Panc1 (cell line): ENCODE measurements at places on chromosomes 2 and 18. TPM values are rescaled to one million over a fixed set of nuclear protein-coding genes. Genes with fewer than 3 reads are reported as not detected.

Gene TEX44
- total RNA-seq, result not detected

DNA sequence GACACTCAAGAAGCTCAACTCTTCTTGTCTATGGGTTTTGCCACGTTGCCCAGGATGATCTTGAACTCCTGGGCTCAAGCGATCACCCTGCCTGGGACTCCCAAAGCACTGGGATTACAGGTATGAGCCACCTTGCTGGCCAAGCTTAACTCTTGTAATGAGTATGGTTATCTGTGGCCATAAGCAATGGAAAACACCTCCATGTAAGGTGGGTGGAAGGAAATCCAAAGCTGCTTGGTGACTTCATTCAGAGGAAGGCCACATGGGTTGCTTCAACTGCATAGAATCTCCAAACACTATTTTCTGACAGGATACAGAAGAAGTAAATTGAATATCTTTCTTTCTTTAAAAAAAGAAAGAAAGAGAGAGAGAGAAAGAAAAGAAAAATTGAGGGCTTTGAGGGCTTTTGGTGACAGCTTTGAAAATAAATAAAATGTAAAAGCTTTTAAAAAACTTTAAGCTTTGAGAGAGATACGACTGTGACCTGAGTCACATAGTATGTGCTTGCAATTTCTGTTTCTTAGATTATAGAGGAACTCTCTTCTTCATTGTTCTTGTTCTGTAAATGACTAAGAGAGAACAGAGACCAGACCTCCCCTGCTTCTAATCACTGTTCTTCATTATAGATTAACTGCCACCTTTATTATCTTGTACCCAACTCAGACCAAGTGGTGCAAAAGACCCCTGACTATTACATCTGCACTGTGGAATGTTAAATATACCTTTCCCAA lies 123.1 kb upstream of the NDUFV2 start:
- DNase-seq, result no peak

GRCh38 chr2:201972621-201973255 lies 60.9 kb upstream of the FZD7 start:
- DNase-seq, result no peak

GRCh38 chr2:137644731-137645130 lies 319.5 kb upstream of the HNMT start:
- no peak for DNase-seq

Gene LONRF2
- 12.9 TPM for total RNA-seq

Gene LIMS2
- total RNA-seq, result 8.9 TPM

Gene HYCC2
- 12.0 TPM for total RNA-seq

GRCh38 chr2:39338502-39338901 lies 94.7 kb upstream of the CDKL4 start:
- no peak for DNase-seq

DNA sequence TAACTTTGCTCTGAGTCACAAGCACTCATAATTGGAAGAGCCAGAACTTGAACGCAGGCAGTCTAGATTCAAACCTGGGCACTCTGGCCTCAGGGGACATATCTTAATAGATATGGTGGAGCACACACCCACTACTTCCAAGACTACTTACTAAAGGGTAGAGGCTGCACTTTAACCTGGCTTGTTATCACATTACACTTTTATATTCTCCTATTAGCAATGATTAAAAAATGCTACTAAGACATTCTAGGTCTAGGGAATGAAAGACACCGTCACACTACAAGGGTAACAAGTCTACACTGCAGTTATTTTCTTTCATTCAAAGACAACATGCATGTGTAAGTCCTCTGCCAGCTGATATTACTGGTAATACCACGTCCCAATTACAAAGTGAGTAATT lies 258.8 kb downstream of the ZNF521 start:
- no peak for DNase-seq

- no peak for DNase-seq
Observed at GRCh38 chr18:11541179-11541578, 68.2 kb upstream of the SLC35G4 start.

Gene REG3G
- not detected for total RNA-seq

- DNase-seq, result no peak
Observed at GRCh38 chr2:2271469-2271941, 59.6 kb downstream of the MYT1L start.

Gene ASAP2
- total RNA-seq, result 107 TPM

DNA sequence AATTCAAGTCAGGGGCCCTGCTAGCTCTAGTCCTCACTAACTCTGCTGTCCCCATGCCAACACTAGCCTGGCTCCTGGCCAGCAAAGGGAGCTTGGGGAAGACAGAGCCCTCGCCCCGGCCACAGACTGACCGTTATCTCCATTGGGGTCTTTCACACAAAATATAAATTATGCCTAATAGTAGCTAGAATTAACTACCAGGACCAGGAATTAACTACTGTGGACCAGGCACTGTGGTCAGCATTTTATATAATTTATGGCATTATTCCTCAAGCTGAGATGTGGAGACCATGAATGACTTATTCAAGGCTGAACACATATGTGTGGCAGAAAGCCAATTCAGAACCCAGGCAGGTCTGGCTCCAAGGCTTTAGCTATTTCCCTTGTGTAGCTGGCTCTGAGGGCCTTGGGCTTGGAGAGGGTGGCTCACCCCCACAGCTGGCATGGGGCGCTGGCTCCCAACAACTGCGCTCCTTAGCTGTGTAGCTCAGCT lies 49.2 kb downstream of the CELF4 start:
- no peak for DNase-seq

Gene PAX8
- total RNA-seq, result 0.15 TPM

DNA sequence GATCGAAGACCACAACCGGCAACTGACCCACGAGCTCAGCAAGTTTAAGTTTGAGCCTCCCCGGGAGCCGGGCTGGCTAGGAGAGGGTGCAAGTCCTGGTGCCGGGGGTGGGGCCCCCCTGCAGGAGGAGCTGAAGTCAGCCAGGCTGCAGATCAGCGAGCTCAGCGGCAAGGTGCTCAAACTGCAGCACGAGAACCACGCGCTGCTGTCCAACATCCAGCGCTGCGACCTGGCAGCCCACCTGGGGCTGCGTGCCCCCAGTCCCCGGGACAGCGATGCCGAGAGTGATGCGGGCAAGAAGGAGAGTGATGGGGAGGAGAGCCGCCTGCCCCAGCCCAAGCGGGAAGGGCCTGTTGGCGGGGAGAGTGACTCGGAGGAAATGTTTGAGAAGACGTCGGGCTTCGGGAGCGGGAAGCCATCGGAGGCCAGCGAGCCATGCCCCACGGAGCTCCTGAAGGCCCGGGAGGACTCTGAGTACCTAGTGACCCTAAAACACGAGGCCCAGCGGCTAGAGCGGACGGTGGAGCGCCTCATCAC lies 78.7 kb downstream of the MTCL1 start:
- DNase-seq, result no peak

DNA sequence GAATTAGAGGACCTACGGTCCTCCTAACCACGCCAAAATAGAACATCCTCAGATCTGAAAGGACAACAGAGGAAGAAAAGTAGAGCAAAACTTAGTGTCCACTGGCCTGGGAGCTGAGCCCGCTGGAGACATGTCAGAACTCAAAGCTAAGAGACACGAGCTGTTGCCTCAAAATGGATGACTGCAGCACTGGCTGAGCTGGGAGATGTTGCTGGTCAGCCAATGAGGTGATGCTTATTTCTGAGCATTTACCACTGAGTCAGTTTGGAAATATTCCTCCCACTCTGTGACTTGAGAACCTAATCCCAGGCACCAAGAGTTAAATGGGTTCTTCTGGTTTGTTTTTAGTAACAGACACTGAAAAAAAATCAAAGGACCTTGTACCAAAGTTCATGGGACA lies 32.6 kb downstream of the FBXO15 start:
- no peak for DNase-seq

- no peak for DNase-seq
Observed at GRCh38 chr2:207541933-207542332, 12.2 kb downstream of the CREB1 start.

GRCh38 chr18:59123588-59124369 lies 15.9 kb upstream of the SEC11C start:
- DNase-seq, result no peak

GRCh38 chr2:143489145-143489544 lies 359.9 kb downstream of the ARHGAP15 start:
- no peak for DNase-seq

- DNase-seq, result no peak
Observed at GRCh38 chr2:212882626-212883025, 268.8 kb downstream of the IKZF2 start.

- no peak for DNase-seq
Observed at GRCh38 chr2:228039752-228040534, 141.5 kb downstream of the SPHKAP start.

GRCh38 chr2:160463245-160463644 lies 30.4 kb downstream of the RBMS1 start:
- DNase-seq, result no peak
